AG08396 (cell line): ENCODE measurements at places on chromosomes 1 and 21.

- DNase-seq = no peak
Observed at GRCh38 chr1:188584119-188584518, 1755.4 kb downstream of the PLA2G4A start.

GRCh38 chr1:212488436-212489283 lies 55.9 kb downstream of the NENF start:
- DNase-seq = peak; percentile 38

- no peak for DNase-seq
Observed at GRCh38 chr1:15968172-15968571, 7.7 kb downstream of the ZBTB17 start.

- DNase-seq = peak; percentile 20
Observed at GRCh38 chr1:40270152-40270834, 12.3 kb downstream of the ZMPSTE24 start.

- DNase-seq = no peak
Observed at GRCh38 chr21:22225299-22225698, 1227.1 kb downstream of the NCAM2 start.

DNA sequence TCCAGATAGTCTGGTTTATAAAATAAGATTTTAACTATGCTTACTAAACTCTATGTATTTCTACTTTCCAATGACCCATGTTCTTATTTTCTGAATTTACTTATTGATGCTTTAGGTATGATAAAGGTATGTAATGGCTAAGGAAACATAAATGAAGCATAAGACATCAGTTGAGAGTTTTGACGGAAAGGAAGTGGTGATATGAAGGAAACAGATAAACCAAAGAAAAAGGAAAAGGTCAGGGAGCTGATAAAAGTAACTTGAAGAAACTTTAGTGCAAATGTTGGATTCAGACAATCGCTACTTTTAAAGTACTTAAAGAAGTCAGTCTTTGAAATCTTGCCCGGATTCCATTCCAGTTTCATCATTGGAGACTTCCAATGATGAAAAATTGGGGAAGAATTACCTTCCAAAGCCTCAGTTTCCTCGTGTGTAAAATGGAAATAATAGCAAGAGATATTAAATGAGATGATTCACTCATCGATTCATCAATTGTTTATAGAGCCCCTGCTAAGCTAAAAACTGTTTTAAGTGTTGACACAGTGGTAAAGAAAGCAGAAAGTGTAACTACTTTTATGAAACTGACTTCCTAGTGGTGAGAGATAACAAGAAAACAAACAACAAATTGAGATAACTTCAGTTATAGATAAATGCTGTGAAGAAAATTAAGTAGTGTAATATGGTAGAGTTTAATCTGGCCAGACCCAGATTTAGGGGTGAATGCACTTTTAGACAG lies 10.6 kb downstream of the PTPRC start:
- no peak for DNase-seq

GRCh38 chr1:100360790-100361510 lies 8.6 kb downstream of the CDC14A start:
- peak; percentile 62 for DNase-seq
